Activated T-cell treated with anti-CD3 and anti-CD28 coated beads for 48 hours (primary cell): ENCODE measurements at places on chromosomes 4 and X.

DNA sequence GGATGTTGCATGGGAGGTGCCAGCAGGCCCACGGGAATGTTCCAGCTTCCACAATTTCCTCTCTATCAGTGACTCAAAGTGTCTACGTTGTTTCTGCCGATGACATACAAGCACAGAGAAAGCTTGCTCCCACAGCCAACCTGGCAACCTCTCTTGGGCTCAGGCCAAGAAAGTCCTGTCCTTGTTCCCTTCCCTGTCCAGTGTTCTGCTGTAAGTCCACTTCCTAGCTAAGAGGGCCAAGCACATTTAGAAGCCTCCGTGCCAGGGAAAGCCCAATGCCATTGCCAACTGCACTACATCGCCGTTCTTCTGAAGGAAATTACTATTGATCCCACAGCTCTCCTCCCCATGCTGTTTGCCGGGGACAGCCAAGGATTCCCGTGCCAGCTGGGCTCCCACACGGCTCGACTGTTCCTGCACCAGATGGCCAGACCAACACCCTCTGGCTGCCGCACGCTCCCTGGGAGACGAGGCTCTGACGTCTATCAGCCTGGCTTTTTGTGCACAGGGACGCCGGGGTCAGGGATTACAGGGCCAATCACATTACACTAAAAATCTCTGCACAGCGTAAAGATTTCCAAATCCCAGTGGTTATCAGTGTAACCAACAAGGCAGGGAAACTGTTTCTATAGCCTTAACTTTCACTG lies 284.0 kb downstream of the BCOR start:
- DNase-seq: no peak

- DNase-seq: no peak
Measured at GRCh38 chrX:73916931-73917667, 354.1 kb downstream of the CHIC1 start.

DNA sequence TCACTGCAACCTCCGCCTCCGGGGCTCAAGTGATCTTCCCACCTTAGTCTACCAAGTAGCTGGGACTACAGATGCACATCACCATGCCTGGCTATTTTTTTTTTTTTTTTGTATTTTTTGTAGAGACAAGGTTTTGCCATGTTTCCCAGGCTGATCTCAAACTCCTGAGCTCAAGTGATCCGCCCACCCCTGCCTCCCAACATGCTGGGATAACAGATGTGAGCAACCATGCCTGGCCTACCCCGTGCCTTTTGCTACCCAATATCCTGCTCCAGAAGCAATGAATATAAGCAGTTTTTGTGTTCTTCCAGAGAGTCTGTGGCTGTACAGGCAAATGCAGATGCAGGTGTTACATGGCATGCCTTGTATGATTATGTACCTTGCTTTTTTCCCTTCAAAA lies 50.5 kb downstream of the TBC1D14 start:
- DNase-seq: no peak

- no peak for DNase-seq
Measured at GRCh38 chr4:120317713-120318112, 251.1 kb upstream of the MAD2L1 start.
